Stimulated activated CD4-positive, alpha-beta T cell treated with anti-CD3 and anti-CD28 coated beads, Interleukin-4, amount 100 ng/mL, for 48 hours (primary cell): ENCODE measurements at places on chromosomes 16 and 17.

GRCh38 chr17:16593356-16594102, 24.5 kb upstream of the ZNF287 start:
- DNase-seq: no peak

DNA sequence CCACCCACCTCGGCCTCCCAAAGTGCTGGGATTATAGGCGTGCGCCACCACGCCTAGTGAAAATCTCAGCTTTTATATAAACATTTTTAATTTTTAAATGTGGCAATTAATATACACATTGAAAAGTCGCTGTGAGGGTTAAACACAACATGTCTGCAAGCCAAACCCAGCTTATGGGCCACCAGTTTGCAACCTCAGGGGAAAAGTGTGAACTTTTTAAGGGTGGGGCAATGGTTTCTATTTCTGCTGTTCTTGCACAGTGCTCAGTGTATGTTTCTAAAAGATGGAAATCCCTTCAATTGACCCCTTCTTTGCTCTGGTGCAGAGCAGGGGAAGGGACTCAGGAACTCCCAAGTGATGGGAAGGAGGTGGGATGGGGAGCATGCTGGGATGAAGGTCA, 18.3 kb upstream of the SUPT4H1 start:
- no peak for DNase-seq

GRCh38 chr17:56754523-56755208, 79.1 kb downstream of the C17orf67 start:
- no peak for DNase-seq

DNA sequence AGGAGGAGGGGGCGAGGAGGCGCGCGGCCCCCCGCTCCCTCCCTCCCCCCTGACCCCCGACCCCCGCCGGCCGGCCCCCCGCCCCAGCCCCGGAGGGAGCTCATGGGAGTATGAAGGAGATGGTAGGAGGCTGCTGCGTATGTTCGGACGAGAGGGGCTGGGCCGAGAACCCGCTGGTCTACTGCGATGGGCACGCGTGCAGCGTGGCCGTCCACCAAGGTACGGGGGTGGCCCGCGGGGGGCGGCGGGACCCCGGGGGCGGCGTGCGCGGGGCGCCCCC, 390 bp downstream of the MLLT6 start:
- no peak for DNase-seq

DNA sequence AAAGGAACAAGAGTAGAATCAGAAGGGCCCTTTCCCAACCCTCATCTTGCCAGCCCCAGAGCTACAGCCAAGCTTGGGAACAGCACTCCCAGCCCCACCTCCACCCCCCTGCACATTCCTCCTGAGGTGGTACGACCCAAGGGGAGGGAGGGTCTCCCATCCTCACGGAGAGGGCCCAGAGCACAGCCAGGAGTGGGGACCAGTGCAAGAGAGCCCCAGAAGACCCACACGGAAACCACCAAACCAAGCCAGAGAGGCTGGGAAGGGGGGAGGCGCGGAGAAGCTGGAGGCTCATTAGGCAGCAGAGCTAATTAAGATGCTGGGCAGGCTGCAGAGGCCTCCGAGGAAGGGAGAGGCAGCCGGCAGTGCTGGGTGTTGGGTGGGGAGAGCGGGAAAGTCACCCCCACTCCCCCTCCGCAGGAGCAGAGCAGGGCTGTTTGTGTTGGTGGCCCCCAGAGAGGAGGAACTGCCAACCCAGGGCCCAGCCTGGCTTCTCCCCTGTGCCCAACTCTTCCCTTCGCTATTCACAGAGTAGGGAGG, 2.4 kb downstream of the CACNB1 start:
- no peak for DNase-seq

DNA sequence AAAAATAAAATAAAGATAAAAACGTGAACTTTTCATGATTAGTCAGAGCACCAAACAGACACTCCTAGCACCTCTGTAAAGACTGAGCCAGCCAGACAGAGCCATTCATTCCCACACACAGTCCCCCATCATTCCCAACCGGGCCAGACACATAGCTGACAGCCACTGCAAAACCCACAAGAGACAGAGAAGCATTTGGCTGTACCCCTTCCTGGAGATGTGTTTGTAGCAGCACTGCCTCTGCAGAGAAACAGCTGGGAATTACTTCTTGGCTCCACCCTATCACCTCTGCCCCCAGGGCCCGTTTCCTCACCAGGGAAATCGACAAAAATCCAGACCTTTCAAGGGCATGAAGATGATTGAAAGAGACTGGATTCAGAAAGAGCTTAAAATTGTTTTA, 46.4 kb downstream of the MYH11 start:
- no peak for DNase-seq

DNA sequence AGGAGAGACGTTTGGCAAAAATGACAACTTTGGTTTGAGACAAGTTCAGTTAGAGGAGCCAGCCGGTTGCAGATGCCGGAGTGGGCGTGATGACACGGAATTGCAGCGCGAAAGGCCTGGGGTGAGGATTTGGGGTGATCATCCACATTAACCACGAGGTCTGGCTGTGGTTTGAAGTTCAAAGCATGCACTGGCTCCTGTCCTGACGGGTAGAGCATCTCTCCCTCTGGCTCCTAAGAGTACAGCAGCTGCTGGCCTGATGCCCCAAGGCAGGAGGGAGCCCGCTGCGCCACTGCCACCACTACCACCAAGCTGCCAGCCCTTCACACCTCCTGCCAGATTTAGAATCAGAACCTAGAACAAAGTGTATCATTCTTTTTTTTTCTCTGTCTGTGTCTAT, 3.7 kb downstream of the RHBDL3 start:
- DNase-seq: no peak

DNA sequence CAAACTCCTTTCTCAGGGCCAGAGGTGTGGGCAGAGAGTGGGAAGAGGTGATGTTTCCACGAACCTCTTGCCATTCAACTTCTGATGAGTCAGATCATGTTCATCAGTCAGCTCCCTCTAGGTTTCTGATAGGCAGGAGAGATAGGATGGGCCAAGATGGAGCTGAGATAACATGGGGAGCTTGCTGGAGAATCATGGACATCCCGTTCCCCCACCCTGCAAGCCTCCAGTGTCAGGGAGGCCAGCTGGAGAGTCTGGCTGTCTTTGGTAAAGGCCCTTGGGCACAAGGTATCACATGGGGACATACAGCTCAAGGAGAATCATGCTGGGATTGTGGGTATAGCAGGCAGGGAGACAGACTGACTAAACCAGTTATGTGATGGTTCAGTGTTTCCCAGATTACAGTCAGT, 136.0 kb upstream of the IRX3 start:
- no peak for DNase-seq

GRCh38 chr16:68781784-68782183, 44.7 kb downstream of the CDH1 start:
- DNase-seq: no peak

DNA sequence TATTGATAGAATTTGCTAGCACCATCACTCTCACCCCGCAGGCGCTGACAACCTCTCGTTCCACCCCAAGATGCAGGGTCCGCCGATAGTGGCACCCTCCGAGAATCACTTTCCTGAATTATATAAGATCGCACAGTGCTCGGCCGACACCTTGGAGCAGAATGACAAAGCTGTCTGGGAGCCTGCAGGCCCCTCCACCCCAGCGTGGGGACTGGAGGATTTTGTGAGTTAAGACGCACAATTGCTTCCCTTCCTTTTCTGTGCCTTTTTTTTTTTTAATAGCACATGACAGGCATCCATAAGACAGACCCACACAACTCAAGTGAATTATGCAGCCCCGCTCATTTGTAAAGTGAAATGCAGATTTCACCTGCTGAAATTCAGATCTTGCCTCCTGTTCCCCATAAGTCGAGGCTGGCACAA, 155.3 kb downstream of the C16orf78 start:
- no peak for DNase-seq

DNA sequence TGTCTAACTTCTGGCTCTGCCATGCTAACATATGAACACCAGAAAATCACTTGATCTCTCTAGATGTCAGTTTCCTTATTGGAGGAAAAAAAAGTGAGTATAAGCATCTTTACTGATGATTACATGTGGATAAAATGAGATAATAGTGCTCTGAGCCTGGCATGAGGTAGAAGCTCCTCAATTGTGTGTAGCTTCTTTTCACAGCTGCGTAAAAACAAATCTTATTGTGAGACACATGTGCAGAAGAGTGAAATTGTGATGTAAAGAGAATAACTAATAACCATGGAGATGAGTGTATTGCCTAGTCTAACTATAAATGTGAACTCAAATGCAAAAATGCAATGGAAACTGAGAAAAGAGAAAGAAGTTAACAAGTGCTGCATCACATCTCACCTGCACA, 44.7 kb downstream of the CDH11 start:
- DNase-seq: no peak

GRCh38 chr17:72244494-72244893, 123.7 kb downstream of the SOX9 start:
- DNase-seq: no peak

- DNase-seq: no peak
Observed at GRCh38 chr16:55494994-55495421, 13.9 kb upstream of the LPCAT2 start.
